Activated CD4-positive, alpha-beta T cell treated with anti-CD3 and anti-CD28 coated beads for 36 hours (primary cell): ENCODE measurements at places on chromosomes 1 and 21.

DNA sequence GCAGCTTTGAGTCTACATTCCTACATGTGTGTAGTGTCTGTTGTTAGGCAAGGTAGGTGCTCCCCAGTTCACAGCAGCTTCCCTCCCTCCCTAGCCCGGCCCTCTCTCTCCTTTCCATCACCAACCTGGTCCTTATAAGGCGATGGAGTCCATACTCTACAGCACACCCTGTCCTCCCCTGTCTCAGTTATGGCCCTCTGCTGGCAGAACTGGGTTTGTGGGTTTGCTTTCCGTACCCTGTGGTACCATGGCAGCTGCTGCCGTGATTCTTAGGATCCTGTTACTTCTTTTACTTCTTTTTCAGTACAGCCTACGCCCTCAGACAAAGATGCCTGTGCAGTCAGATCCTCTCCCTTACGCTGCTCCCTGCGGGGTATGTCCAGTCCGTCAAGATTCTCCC is 31.7 kb downstream of the AK5 start:
- no peak overlapping the region for H3K27ac ChIP-seq
- peak; percentile 47 for DNase-seq
- H3K27me3 ChIP-seq: no peaks in the 10 kb centered on the region
- H3K4me1 ChIP-seq: peaks cover 40% of the 10 kb centered on the region
- H3K4me3 ChIP-seq: no peak overlapping the region

- H3K36me3 ChIP-seq: peaks cover 4% of the 10 kb centered on the region
- no peaks in the 10 kb centered on the region for H3K27me3 ChIP-seq
- H3K4me1 ChIP-seq: peaks cover 3% of the 10 kb centered on the region
- no peak for DNase-seq
- no peak overlapping the region for H3K27ac ChIP-seq
- no peak overlapping the region for H3K4me3 ChIP-seq
Observed at GRCh38 chr1:178928976-178929375, 58.1 kb upstream of the ANGPTL1 start.

DNA sequence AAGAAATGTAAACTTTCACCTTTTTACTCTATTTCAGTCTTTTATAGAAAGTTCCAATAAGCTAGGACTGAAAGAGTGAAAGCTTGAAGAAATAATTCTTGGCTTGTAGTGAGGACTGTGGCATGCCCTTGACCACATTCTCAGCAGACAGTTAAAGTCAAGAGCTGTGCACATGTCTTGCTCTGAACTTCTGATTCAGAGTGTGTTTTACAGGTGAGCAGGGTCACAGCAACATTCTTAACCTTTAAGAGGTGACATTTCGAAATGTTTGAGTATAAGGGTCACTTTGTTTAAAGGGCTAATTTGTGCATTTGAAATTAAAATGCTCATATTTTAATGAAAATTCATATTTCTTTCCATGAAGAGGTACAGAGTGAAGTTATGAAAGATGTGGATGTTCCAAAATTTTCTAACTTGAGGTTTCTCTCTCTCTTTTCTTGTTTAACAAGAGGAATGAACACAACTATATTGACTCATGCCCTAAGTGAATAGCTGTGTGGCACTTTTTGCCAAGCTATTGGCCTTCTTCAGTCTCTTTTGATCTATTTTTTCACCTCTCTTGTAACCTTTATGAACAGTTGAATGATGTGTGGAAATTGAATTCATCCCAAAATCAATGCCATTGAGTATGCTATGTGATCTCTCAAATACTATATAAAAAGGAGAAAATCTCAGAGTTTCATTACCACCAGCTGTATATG is 918.1 kb downstream of the ADGRL2 start:
- DNase-seq: no peak
- H3K27me3 ChIP-seq: no peaks in the 10 kb centered on the region
- H3K4me1 ChIP-seq: no peaks in the 10 kb centered on the region
- H3K27ac ChIP-seq: no peak overlapping the region
- H3K36me3 ChIP-seq: no peaks in the 10 kb centered on the region
- H3K4me3 ChIP-seq: no peak overlapping the region

DNA sequence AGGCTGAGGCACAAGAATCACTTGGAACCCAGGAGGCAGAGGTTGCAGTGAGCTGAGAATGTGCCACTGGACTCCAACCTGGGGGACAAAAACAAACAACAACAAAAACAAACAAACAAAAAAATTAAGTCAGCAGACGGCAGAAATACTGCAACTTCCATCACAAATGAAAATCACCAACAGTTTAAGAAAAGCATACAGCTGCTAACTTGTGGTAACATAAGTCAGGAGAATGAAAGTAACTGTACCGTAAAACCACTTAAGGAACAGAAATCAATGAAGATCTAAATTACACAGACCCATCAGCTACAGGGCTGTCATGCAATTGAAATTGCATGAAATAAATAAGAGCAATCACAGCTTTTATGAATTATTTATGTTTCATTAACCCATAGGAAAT is 25.0 kb downstream of the MCOLN2 start:
- H3K4me3 ChIP-seq: peak overlapping the region; percentile 15
- no peak for DNase-seq
- no peak overlapping the region for H3K27ac ChIP-seq
- H3K36me3 ChIP-seq: peaks cover 17% of the 10 kb centered on the region

DNA sequence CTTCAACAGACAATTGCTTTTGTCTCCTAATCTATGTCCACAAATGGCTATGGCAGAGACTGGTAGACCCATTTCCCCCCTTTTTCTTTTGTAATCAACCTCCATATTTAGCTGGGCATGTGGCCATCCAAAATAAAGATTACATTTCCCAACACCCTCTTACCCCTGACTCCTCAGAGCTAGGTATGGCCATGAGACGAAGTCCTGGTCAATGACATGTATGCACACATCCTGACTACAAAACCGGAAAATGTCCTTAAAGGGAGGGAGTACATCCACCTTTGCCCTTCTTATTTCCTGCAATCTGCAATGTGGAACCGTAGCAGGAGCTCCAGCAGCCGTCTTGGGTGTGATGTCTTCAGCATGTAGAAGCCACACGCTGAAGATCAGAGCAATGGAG is 36.2 kb upstream of the RCSD1 start:
- no peak overlapping the region for H3K27ac ChIP-seq
- DNase-seq: no peak
- no peaks in the 10 kb centered on the region for H3K27me3 ChIP-seq
- H3K4me3 ChIP-seq: no peak overlapping the region
- no peaks in the 10 kb centered on the region for H3K4me1 ChIP-seq

- H3K27ac ChIP-seq: no peak overlapping the region
- no peak for DNase-seq
- peaks cover 21% of the 10 kb centered on the region for H3K4me1 ChIP-seq
- no peaks in the 10 kb centered on the region for H3K36me3 ChIP-seq
- peaks cover 18% of the 10 kb centered on the region for H3K27me3 ChIP-seq
Observed at GRCh38 chr1:19644395-19644680, 227 bp downstream of the NBL1 start.

DNA sequence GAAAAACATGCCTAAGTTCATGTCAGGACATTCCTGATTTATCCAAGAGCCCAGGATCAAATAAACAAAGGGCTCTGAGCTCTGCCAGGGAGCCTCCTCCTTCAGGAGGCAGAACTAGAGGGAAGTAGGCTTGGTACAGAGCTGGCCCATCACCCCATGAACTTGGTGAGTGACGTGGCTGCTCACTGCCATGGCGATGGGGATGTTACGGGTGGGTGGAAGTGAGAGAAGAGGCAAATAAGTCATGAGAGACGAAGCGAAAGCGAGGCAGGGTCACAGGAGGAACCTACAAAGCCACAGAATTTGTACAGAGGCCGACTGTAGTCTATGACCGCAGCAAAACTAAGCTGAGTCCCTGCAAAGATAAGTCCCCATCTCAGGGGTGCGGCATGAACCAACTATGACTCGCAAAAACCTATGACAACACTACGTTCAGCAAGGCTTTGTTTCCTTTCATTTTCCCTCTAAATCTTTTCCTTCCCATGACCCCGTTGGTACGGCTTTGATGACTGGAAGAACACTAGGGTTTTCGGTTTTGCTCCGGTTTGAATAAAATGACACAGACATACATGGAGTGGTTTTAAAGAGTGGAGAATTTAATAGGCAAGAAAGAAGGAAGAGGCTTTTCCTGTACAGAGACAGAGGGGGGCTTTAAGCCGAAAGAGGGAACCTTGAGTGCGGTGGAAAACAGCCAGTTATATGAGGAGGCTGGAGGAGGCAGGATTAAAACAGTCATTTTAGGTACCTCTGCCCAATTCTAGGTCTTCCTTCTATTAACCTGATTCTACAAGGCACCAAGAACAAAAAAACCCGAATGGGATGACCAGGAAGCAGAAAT is 74.1 kb downstream of the CD46 start:
- no peaks in the 10 kb centered on the region for H3K27me3 ChIP-seq
- H3K4me3 ChIP-seq: peak overlapping the region; percentile 85
- H3K36me3 ChIP-seq: peaks cover 31% of the 10 kb centered on the region
- peak; percentile 94 for DNase-seq
- H3K4me1 ChIP-seq: peaks cover 95% of the 10 kb centered on the region

DNA sequence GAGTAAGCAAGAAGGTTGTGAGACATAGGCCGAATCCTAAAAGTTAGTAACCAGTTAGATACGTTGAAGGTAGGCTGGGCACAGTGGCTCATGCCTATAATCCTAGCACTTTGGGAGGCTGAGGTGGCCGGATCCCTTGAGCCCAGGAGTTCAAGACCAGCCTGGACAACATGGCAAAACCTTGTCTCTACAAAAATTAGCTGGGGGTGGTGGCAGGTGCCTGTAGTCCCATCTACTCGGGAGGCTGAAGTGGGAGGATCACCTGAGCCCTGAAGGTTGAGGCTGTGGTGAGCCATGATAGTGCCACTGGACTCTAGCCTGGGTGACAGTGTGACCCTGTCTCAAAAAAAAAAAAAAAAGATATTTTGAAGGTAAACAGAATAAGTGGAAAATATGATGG is 1.5 kb upstream of the PARP1 start:
- DNase-seq: no peak
- H3K4me1 ChIP-seq: peaks cover 28% of the 10 kb centered on the region
- no peaks in the 10 kb centered on the region for H3K27me3 ChIP-seq
- H3K36me3 ChIP-seq: peaks cover 10% of the 10 kb centered on the region

- H3K4me3 ChIP-seq: no peak overlapping the region
- no peak overlapping the region for H3K27ac ChIP-seq
Observed at GRCh38 chr1:183262628-183263200, 76.7 kb downstream of the LAMC2 start.

DNA sequence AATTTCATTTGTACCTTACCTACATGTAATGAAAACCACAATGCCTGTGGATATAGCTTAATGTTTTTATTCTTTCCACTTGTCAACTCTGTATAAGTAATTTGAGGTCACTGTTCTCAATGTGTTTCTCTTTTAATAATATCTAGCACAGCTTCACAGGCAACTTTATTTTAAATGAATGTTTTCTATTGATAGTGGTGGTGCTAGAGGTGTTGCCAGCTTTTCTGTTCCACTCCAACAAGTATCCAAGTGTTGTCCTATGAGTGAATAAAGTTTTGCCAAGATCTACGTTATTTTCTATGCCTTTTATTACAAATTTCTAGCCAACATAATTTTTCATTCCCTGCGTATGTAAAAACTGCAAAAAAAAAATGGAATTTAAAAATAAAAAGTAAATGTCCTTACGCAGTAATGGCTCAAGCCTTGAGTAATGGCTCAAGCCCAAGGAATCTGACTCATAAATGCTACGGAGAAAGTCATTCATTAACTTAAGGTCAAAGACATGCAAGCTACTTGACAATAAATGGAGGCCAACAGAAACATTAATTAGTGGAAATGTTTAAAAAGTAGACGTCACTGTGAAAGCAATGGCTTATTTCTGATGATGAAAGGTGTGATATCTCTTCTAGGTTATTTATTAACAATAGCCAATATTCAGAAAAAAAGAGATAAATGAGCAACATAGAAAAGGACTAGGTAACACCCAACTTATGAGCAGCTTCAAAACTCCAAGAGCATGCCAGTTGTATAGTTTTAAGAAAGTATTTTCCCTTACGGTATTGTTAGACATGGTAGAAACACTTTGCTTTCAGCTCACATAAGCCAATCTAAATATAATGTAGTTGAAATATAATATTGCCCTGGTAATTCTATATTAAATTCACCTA is 71.4 kb downstream of the SLC44A5 start:
- DNase-seq: no peak
- H3K27ac ChIP-seq: no peak overlapping the region
- H3K4me3 ChIP-seq: no peak overlapping the region
- H3K4me1 ChIP-seq: no peaks in the 10 kb centered on the region

GRCh38 chr1:213744780-213745179 is 243.0 kb upstream of the PROX1 start:
- H3K27ac ChIP-seq: no peak overlapping the region
- H3K4me1 ChIP-seq: no peaks in the 10 kb centered on the region
- no peaks in the 10 kb centered on the region for H3K27me3 ChIP-seq
- DNase-seq: no peak
- no peaks in the 10 kb centered on the region for H3K36me3 ChIP-seq

DNA sequence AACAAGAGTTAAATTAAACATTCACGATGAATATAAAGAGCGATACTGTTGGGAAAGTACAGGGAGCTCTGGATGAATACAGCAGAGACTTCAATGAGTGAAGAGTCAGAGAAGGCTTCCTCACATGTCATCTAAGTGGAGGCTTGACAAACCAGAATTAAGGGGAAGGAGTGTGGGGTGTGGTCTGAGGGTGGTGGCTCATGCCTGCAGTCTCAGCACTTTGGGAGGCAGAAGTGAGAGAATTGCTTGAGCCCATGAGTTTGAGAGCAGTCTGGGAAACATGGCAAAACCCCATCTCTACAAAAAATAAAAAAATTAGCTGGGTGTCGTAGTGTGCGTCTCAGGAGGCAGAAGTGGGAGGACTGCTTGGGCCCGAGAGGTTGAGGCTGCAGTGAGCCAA is 8.7 kb downstream of the SDHB start:
- DNase-seq: no peak
- no peak overlapping the region for H3K27ac ChIP-seq
- H3K36me3 ChIP-seq: peaks cover 31% of the 10 kb centered on the region
- no peak overlapping the region for H3K4me3 ChIP-seq

DNA sequence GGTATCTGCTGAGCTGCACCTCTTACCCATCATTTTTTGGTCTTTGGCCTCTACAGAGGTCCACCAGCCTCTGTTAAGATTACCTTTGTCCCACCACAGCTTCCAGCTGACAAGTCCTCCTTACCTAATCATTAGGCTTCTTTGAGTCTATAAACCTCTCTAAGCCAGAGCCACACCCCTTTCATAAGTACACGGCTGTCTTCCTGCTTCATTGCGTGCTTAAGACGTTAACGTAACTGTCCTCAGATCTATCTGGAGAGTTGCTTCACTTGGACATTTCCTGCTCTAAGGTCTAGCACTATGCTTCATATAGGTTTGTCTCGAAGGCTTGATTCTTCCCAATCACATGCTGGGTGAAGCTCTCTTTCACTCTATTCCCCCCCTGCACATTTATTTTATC is 71.0 kb upstream of the CACHD1 start:
- H3K4me3 ChIP-seq: no peak overlapping the region
- H3K27ac ChIP-seq: no peak overlapping the region
- DNase-seq: no peak
- H3K36me3 ChIP-seq: no peaks in the 10 kb centered on the region

GRCh38 chr1:44031252-44032169 is at the start of gene SLC6A9:
Gene SLC6A9 (minus strand): TSS chr1:44031462. CDS start chr1:44024277, 7,185 bp downstream.
- DNase-seq: peak; percentile 77
- H3K4me3 ChIP-seq: peak within 1 kb of the TSS; percentile 88
- peak within 1 kb of the TSS; percentile 83 for H3K27ac ChIP-seq
- no peaks in the 10 kb centered on the region for H3K27me3 ChIP-seq
- peaks cover 25% of the 10 kb centered on the region for H3K4me1 ChIP-seq

GRCh38 chr1:241606544-241606943 is 33.6 kb downstream of the CHML start:
- H3K4me1 ChIP-seq: peaks cover 22% of the 10 kb centered on the region
- H3K4me3 ChIP-seq: no peak overlapping the region
- H3K27me3 ChIP-seq: no peaks in the 10 kb centered on the region
- H3K36me3 ChIP-seq: peaks cover 18% of the 10 kb centered on the region
- H3K27ac ChIP-seq: no peak overlapping the region
- DNase-seq: no peak

GRCh38 chr1:223831755-223832636 is 13.8 kb downstream of the TP53BP2 start:
- peaks cover 8% of the 10 kb centered on the region for H3K36me3 ChIP-seq
- peaks cover 29% of the 10 kb centered on the region for H3K4me1 ChIP-seq
- H3K4me3 ChIP-seq: no peak overlapping the region
